ENCODE measurements at places on chromosomes 1 and 21.

DNA sequence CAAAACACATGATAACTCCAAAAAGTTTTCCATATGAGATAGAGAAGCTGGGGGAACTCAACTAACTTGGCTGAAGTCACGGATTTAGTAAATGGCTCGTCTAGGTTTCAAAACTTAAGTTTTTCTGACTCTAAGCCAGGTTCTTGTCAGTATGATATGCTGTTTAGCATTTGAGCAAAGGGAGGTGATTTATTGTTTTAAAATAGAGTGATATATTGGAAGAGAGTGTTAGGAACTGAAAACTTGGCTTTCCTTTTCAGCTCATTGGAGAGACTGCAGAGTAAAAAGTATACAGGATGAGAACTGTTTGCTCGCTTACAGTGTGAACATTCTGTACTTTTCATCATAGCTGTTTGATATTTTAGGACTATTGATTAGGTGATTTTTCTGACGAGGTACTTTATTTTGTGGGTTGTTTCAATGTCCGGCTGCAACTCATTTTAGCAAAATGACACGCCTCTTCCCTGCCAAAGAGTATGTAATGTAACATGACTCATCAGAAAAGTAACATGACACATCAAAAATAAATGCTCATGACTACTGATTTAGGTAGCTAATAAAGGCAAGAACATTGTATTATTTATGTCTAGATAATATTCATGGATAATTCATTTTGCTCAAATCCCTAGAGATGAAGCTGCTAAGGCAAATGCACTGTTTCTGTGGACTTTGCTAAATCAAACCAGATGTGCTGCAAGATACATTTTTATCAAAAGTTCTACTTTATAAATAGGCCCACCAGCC lies 355.1 kb downstream of the GPATCH2 start:
- DNase-seq, result no peak

- DNase-seq, result peak; percentile 22
These were observed 2.2 kb downstream of the PAQR6 start for GRCh38 chr1:156245451-156246232.

DNA sequence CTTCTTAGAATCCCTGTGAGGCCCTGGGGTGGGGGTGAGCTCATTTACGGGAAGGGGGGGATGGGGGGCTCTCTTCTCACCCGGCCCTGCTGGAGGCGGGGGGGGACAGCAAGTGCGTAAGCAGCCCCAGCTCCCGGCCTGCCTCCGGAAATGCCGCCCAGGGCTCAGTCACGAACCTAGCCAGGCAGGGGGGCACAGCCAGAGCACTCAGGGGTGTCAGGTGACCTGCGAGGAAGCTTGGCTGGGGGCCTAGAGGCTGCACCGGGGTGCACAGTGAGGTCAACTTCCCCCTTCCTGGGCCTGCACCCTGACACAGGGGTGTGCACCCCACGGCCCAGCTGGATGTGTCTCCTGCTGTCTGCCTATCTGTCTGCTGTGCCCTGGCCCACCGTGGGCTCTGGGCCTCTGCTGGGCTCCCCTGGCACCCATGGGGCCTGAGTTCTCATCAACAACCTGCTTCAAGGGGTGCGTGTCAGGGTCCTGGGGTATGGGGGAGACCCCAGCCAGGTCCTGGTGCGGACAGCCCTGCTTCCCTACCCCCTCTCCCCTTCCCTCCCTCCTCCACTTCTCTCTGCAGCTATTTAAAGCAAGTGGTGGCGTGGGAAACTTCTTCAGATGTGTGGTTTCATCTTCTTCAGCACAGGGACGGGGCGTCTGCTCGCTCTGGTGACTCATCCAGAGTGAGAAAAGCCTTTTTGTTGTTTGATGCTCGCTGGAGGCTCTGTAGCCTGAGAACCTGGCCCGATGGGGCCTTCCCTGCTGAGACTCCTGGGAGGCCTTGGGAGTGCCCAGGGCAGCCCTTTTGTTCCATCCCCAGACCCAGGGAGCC lies 92.5 kb upstream of the RUNX3 start:
- DNase-seq, result peak; percentile 94

- no peak for DNase-seq
These were observed 14.7 kb upstream of the NBPF11 start for GRCh38 chr1:148166558-148167492.

- DNase-seq, result no peak
These were observed 71.5 kb downstream of the CLCA4 start for GRCh38 chr1:86618358-86618757.

DNA sequence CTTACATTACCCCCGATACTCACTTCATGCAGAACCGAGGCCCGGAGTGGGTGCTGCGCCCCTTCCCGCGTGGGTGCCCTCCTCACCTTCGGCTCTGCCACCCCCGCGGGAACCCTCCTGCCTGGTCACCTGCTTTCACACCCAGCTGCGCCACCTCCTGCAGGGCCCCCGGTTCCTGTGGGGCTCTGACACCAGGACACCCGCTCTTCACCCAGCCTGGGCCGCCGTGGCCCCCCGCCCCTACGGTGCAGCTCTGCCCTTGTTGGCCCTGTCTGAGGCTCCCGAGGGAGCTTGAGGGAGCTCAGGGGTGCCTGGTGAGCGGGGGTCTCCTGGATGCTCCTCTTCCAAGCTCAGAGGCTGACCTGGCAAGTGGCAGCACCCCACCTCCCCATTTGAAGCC lies 19.0 kb downstream of the RRP1 start:
- no peak for DNase-seq

DNA sequence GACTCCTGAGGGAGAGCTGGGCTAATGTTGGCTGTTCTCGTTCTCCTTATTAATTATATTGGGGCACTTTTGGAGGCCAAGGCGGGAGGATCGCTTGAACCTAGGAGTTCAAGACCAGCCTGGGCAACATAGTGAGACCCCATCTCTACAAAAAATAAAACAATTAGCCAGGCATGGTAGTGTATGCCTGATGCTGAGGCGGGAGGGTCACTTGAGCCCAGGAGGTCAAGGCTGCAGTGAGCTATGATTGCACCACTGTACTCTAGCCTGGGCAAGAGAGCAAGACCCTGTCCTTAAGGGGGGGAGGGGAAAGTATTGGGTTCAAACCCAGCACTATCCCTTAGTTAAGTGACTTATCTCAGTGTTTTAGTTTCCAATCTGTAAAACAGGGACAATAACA lies 70.0 kb upstream of the NBPF3 start:
- no peak for DNase-seq

DNA sequence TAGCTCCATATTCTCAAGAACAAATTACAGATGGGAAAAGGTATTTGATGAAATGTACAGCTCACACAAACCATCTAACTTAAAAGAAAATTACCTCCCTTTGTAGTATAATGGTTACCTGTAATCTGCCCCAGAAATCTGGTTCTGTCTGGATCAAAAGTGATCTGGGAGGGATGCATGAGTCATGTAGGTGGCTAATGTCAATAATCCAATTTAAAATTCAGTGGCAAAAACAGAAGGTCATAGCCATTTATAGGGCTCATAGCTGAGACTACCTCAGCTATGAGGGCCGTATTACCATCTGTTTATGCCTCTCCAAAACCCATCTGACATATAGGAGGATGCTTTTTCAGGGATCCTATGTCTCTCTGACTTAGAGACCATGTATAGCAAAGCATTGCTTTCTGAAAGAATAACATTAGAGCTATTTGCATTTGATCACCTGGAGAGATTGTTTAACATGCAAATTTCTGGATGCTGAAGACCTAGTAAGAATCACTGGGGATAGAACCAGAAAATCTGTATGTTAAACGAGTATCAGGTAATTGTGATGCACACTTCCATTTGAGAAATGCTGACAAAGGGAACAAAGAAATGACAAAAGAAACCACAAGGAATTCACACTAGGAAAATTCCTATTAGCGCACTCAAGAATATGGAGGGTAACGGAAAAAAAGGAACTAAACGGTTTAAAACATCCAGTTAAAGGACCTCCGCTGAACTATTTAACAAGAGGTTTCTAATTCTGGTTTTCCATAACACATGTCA lies 17.6 kb downstream of the PAXBP1 start:
- no peak for DNase-seq

GRCh38 chr21:45611939-45612664 lies 31.4 kb upstream of the PCBP3 start:
- DNase-seq, result no peak

DNA sequence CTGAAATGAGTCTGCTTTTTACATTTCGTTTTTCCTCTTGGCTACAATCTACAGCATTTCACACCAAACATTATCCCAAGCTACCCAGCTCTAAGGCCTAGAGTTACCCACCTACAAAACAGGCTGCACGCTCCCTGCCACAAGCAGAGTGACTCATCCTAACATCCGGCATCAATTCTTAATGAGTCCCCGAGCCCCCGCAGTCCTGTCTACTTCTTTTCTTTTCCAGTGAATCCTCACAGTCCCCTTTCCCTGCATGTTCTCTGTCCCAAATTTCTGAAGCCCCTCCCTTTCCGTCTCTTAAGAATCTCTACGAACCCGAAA lies 650 bp downstream of the PCNX2 start:
- DNase-seq, result no peak

GRCh38 chr1:106960412-106960811 lies 96.1 kb upstream of the PRMT6 start:
- no peak for DNase-seq

DNA sequence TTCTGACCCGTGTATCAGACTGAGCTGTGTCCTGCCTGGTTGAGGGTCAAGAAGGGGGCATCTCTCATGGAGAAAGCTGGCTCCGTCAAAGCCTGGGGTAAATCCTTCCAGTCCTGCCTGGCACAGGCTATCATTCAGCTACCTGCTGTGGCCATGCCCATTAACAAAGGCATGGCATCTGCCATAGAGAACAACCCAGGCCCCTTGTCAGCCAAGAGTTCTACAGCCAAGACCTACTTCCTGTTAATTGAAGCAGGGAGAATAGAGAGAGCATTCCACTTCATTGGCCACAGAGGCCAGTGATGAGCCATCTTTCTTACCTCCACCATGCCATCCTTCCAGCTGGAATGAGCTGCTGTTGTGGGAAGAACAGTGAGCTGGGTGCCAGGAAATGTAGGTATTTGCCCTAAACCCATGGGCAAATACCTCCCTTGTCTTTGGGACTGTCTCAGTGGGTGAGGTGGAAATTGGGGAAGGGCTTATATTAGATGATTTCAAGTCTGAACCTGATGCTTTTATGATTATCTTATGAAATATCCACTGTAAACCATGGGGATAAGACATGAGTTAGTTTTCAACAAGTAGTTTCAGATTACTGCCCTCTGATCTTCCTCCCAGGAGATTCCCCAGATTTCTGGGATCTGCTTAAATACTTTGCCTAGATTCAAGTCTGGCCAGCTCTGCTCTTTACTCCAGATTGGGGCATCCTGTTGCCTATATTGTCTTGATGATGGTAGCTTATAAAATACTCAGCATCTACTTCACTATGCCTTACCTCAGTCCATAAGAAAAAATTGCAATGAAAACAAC lies 11.2 kb upstream of the KCNQ4 start:
- DNase-seq, result no peak

DNA sequence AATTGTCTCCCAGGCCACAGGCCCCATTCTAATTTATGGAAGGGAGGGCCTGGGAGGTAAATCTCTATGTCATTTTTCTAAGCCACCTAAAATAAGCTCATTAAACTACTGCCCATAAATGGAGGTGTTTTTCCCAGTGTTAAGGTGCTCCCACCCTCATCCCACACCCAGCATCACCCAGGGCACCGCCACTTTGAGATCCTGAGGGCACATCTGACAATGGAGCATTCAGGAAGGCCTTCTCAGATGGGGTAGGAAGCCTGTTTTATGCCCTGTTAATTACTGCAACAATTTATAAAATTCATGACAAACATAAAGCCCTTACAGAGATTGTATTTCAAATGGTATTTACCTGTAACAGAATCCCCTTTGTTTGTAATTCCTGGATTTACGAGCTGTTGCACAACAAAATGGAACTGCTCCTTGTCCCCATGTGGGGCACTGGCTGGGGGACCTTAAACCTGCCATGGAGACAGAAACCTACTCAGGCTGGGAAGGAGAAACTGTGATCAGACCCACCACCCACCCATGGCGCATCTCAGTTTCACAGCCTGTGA lies 319.5 kb upstream of the USP24 start:
- DNase-seq, result no peak

DNA sequence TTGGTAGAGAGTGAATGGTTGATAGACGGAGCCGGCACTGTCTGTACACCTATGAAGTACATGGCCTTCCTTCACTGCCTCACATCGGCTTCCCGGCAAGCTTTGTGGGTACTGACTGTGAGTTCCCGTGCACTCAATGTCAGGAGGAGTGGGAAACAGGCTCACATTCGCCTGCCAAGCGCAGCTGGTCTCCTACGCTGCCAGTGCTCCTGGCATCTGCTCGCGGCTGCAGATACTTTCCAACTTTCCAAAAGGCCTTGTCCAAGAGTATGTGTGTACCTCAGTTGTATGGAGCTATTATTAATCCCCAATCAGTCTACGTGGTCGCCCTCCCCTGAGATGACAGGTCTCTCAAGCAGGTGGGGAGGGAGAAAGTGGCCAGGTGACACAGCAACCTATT lies 180.8 kb downstream of the ZSCAN20 start:
- no peak for DNase-seq

DNA sequence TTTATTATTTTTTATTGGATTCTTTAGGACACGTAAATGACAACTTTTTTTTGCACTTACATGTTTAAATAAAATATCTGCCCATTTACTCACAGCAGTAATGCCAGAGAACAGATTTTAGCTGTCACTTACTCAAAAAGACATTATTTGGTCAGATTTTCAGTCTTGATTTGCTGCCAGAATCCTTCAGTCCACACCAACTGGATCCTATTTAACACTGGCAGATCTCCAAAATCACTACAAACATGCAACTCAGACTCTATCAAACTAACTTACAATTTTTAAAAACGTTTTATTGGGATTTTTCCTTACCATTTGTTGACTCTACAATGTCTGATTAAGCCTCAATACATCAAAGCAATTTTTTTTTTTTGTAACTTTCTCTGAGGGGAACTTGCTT lies 11.1 kb downstream of the ATP6V1G3 start:
- no peak for DNase-seq

- DNase-seq, result no peak
These were observed 99.5 kb downstream of the OMA1 start for GRCh38 chr1:58447042-58447441.

DNA sequence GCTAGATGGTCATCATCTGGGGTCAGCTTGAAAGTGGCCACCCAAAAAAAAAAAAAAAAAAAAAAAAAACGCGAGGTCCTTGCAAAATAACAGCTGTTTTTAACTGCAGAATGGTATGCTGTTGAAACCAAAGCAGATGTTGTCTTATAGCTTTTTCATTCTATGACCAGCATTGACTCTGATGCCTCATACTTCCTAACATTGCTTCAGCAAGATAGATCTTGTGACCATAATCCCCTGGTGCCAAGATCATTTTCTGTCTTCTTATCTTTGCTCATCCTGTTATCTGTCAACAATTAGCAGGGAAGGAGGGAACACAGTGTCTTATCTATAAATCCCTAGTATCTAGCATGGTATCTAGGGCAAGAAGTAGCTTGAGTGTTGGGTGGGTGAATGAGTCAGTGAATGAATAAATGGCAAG lies 181.5 kb downstream of the PLPP3 start:
- no peak for DNase-seq

GRCh38 chr1:77399250-77400086 lies 117.6 kb downstream of the AK5 start:
- no peak for DNase-seq

DNA sequence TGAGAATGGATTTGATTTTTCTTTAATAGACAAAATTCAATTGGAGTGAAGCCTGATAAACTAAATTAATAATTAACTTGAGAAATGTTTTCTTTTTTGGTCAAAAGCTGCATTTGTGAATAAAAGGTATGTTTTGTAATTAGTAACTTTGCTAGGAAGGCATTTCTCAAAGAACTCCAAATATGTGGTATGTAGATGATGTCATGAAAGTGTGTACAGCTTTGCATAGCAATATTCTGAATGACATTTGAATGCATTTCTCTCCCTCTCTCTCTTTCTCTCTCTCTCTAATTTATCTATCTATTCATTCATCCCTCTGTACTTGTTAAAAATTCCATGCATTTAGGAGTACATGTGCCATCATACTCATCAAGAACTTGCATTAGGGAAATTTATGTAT lies 109.1 kb upstream of the ADAMTS5 start:
- DNase-seq, result no peak
